ENCODE measurements at places on chromosomes 2 and 18.

GRCh38 chr2:179195141-179195540 lies 69.5 kb downstream of the SESTD1 start:
- DNase-seq: no peak

GRCh38 chr2:233303252-233303651 lies 4.4 kb upstream of the SAG start:
- DNase-seq: no peak

- DNase-seq: peak; percentile 24
Observed at GRCh38 chr2:178109813-178110212, 2.4 kb upstream of the RBM45 start.

- DNase-seq: no peak
Observed at GRCh38 chr2:16162491-16163040, 222.2 kb downstream of the MYCN start.

- DNase-seq: no peak
Observed at GRCh38 chr18:58181988-58182387, 138.0 kb downstream of the NEDD4L start.

GRCh38 chr2:27887830-27888229 lies 2.4 kb downstream of the RBKS start:
- no peak for DNase-seq

DNA sequence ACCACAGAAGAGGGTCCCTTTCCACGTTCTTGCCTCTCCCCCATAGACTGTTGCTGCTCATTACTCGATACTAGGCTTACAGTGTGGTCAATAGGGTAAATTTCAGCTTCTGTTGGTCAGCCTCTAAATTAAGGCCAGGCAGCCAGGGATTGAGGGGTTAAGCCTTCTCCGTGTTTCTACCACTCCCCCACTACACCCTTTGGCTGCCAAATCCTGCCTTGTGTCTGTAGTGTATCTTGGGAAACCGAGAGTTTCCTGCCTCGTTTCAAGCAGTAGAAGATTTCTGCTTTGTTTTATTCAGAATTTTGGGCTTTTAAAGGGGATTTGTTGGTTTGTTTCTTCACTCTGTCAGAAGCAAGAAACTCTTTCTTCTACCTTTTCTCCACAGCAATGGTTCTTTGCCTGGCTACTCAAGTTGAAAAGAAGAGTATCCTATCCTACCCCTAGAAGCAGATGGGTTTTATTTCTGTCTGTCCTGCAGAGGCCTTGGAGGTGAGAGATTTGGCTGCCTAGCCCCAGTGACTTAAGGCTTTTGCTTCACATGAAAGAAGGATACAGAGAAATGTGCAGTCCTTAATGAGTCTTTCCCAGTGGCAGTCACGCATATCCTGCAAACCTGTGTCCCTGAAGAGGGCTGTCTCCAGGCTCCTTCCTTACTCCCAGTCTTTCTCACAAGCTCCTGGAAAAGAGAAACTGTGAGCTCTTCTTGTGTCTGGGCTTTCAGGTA lies 261.5 kb upstream of the TANK start:
- DNase-seq: no peak

GRCh38 chr2:149832324-149832723 lies 244.7 kb upstream of the MMADHC start:
- no peak for DNase-seq

GRCh38 chr2:28399956-28400355 lies 7.3 kb downstream of the FOSL2 start:
- DNase-seq: no peak

DNA sequence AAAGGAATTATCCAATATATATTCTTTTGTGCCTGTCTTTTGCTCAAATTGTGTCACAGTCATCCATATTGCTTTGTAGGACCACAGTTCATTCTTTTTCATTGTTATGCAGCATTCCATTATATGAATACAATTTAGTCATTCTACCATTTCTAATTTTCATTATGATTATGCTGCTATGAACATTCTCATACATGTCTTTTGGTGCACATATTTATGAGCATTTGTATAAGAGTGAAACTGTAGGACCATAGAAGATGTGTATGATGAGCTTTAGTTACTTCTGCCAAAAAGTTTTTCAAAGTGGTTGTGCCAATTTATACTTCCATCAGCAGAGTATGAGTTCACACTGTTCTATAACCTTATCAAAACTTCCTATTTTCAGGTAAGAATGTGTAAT lies 7.7 kb downstream of the IER3IP1 start:
- no peak for DNase-seq

DNA sequence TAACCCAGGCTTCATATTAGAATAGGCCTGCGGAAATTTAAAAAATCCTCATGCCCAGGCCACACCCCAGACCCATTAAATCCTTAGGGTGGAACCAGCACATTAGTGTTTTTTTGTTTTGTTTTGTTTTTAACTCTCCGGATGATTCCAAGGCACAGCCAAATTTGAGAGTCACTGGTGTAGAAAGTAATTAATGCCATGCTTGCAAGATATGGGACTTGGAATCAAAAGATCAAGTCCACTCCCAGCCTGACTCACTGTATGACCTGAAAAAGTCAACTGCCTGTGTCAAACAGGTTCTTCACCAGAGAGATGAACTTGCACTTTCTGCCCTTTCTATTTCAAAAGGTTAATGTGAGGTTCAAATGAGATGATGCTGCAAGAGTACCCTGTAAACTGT lies 310.3 kb upstream of the LYPD1 start:
- DNase-seq: no peak

DNA sequence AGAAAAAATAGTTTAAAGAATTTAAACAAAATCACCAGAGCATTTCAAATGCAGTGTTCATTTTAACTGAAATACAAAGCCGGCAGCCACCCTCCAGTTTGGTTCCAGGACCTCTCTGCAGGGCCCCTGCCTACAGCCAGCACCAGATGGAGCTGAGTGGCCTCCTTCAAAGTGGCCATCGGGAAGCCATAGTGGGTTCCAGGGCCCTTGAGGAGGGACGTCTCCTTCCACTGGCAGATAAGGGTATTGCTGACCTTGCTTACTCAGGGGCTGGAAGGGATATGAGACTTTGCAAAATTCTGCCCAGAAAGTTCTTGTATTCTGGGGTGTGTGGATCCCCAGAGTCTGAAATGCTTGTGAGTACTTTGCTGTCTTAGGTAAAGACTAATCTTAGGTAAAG lies 205.2 kb upstream of the APCDD1 start:
- no peak for DNase-seq

- no peak for DNase-seq
Observed at GRCh38 chr18:21361307-21361880, 119.4 kb downstream of the GREB1L start.

- no peak for DNase-seq
Observed at GRCh38 chr2:174009488-174010223, 44.5 kb upstream of the SP3 start.

GRCh38 chr18:52723550-52723970 lies 383.6 kb downstream of the DCC start:
- no peak for DNase-seq

DNA sequence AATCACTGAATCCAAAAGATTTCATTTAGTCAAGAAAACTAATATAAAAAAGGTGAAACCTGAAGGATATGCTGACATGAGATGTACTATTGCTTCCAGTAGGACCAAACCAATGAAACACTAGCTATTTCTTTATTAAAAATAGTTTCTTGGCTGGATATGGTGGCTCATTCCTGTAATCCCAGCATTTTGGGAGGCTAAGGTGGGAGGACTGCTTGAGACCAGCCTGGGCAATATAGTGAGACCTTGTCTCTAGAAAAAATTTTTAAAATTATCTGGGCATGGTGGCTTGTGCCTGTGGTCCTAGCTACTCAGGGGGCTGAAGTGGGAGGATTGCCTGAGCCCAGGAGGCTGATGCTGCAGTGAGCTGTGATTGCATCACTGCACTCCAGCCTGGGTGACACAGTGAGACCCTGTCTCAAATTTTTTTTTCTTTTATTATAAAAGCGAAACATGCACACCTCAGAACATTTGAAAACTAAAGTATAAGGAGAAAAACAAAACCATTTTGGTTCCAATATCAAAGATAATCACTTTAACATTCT lies 266.2 kb downstream of the TGIF1 start:
- DNase-seq: no peak

DNA sequence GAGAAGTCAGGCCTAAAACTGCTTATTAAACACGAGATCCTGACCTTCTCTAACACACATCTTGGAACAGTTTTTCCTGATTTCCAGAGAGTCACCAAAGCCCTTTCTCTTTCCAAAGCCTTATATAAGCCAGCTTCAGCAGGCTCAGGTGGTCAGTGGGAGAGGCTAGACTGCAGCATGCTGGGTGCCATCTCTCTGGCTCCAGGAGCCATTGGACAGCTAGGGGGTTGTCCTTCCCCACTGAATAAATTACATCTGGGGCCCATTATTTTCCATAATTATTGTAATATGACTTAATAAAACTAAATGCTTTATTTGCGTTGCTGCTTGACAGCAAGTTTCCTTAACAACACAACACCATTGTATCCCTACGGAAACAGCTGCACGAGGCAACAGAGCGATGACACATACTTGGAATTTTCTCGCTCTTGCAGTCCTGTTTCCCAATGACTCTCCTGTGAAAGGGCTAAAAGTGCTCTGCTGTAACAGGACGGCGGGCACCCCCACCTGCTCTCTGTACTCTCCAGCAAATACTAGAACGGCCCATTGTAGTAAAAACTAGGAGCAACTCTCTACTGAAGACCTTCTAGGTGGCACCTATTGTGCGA lies 160.6 kb downstream of the RNF144A start:
- DNase-seq: no peak

- DNase-seq: no peak
Observed at GRCh38 chr2:191797500-191797899, 49.4 kb downstream of the CAVIN2 start.

DNA sequence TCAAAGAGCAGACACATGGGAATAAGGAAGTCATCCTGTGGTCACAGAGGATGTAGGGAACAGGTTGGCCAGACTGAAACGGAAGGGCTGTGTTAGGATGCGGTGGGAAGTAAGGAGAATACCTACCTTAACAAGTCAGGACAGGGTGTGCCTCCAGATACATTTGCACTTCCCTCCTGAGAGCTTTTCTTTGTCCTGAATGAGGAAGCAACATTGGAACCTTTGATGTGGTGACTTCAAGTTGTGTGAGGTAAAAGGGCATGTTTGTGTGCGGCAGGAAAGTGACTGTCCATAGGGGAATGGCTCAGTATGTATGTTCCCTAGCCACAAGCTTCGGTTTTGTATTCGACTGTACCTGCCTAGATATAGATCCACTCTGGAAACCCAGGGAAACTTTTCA lies 24.9 kb upstream of the LRRTM1 start:
- no peak for DNase-seq

- no peak for DNase-seq
Observed at GRCh38 chr2:24994146-24994724, 22.5 kb upstream of the DNAJC27 start.

DNA sequence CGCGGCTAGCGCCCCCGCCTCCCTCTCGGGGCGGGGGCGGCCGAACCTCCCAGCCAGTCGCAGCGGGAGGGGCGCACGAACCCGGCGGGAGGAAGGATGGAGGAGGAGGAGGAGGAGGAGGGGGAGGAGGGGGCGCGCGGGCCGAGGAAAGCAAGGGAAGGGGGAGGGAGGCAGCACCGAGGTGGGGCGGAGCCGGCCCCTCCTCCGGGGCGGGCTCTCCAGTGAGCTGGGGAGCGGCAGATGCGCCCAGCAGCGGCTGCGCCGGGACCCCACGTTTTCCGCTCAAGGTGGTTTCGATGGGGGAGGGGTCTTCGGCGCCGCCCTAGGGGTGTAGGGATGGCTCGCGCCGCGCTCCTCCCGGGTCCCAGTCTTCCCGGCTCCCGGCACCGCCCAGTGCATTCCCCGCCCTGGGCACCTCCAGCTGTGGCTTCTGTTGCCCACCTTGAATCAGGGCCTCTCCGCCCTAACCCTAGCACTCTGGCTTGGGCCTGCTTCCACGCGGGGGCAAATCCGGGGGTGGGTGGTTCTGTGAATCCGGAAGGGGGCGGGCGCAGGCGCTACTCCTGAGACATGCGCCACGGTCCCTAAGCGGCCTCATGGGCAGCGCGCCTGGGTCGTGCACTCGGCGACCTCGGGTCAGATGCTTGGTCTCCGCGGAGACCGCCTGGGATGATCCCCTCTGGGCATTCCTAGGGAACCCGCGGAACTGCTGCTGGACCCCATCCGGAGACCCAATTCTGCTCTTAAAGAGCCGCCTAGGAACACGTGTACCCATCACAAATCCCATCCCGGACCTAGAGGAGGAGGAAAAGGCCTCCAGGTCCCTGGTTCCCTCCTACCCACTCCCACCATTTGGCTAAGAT lies at the start of gene FBXO41:
Gene FBXO41 (minus strand): TSS at position 183 of the 863 bp plus-strand sequence. CDS start 14,848 bp downstream, outside the sequence.
- peak; percentile 86 for DNase-seq

DNA sequence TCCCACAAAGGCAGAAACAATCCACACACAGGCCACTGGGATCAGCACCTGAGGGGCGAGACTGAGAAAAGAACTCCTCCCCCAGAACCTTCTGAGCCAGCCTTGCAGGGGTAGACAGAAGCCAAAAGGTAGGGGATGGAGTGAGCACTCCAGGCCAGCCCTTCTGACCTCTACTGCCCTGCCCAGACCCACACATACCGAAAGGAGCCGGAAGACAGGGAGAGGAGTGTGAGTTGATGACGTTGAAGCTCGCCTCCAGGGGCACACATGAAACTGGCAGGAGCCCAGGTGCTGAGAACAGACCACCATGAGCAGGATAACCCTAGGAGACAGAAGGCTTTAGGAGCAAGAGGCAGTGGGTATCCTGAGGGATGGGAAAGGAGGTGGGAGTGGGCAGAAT lies 1.8 kb downstream of the SLC23A3 start:
- no peak for DNase-seq

- DNase-seq: no peak
Observed at GRCh38 chr2:40955635-40956034, 503.7 kb upstream of the SLC8A1 start.

DNA sequence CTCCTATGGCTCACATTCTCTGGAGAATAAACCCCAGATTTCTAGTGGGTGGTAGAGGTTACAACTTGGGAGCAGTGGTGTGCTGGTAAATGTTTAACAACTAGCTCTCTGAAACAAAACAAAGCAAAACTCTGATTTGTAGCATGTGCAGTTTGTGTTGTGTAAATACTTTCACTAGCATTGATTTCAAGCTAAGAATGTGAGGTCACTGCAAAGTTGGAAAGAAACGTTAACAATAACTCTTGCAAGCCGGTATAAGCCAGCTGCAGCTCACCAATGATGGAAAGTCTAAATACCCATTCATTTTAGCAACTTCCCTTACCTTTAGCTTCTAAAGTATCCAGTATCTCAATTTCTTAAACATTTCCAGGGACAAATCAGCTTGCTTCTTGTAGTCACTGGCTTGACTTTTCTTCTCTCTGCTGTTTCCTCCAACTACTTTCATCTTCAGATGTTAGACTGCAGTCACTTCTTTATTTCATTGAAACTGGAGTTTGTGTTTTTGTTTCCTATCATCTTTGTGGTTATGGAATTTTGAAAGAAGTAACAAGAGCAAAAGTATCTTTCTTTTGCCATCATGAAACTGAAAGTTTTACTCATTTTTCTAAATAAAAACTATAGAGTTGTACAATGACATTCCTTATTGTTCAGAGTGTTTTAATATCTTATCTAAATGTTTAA lies 140.2 kb downstream of the PLCL1 start:
- DNase-seq: no peak

Measured in GM19239 (cell line).